ENCODE measurements at places on chromosomes 3 and 15.

DNA sequence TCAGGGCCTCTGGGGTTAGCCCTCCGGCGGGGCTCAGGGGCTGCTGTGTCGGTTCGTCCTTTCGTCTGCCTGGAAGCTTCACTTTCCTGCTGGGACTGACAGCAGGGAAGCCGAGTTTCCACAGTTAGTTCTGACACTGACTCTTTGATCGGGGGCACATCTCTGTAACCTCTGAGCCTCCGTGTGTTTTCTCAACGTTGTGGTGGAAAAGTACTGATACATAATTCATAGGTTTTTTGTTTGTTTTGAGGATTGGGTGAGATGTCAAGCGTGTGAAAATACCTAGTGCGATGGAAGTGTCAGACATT lies 481 bp downstream of the AP4E1 start:
- DNase-seq: no peak

DNA sequence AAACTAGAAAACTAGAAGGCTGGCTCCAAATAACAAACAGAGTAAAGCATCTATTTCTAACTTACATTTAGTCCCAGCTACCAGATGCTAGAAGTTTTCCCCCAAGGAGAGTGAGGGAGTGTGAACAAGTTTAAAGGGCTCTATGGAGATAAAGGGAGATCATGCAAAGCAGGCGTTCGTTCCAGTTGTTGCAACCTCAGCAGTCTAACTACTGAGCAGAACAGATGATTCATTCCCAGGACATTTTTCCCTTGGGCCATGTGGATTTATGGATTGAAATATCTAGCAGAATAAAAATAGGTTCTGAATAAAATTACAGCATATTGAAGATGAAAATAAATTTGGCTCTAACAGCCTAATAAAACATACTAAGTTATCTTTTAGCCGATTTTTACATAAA lies 154.8 kb upstream of the TTC14 start:
- DNase-seq: no peak

- no peak for DNase-seq
Observed at GRCh38 chr3:127324076-127324475, 36.2 kb upstream of the PRR20G start.

- DNase-seq: no peak
Observed at GRCh38 chr3:131914090-131914691, 120.6 kb downstream of the CPNE4 start.

GRCh38 chr3:131725414-131725813 lies 222.6 kb upstream of the MRPL3 start:
- DNase-seq: no peak

- no peak for DNase-seq
Observed at GRCh38 chr3:52062505-52062904, 6.1 kb upstream of the DUSP7 start.

DNA sequence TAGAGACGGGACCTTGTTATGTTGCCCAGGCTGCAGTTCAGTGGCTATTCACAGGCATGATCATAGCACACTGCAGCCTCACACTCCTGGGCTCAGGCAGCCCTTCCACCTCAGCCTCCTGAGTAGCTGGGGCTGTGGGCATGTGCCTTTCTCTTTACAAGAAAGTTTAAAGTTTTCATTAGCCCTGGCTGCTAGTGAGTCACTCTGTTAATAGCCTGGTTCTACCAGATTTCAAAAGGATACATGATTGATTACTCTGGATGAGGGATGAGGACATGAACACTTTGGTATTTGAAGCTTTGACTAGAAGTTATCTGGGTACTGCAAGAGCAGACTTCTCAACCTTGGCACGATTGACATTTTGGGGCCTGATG lies 95.1 kb downstream of the DHX36 start:
- no peak for DNase-seq

DNA sequence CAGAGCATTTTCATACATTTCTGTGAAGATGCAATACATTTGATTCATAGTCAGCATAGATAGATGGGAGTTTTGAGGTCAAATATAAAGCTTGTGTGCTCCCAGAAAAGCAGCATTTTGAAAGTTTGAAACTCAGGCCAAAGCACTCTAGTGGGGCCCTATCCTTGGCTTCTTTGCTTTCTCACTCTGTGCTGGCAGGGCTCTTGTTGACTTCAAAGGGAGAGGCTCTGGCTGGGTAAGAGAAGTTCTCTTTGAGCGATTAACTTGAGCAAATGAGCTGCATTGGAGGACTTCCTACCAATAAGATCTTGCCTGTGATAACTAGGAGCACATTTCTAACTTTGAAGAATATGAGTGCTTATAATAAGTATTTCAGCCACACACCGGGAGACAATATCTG lies 214.0 kb upstream of the RARB start:
- no peak for DNase-seq

DNA sequence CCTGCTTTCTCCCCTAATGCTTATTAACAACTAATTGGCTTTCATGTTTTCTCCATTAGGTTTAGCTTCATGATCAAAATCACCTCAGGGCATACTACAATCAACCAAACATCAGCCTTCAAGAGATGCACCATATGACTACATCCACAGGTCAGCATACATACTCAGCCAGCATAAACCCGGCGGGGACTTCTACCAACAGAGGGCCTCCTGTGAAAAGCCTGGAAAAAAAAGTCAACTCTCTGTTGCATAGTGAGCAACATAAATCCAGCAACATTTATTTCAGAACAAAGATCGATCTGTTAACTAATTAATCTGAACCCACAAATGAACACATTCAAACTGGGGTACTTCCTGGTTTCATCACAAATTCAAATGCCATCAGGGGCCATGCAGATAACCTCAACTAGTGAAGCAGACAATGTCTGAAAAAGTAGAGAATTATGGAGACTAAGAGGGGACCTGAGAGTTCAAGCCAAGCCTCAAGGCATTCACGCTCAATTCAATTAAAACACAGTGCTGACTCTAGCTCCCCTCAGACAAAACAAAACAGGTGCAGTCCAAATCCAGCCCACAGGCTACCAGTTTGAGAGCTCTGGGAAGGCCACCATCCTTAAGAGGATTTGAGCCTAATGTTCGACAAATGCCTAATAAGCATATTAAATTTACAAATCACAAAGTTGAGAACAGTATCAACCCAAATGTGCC lies 124.5 kb downstream of the MAGI1 start:
- DNase-seq: no peak

GRCh38 chr15:38662033-38662802 lies 97.6 kb upstream of the RASGRP1 start:
- DNase-seq: no peak

DNA sequence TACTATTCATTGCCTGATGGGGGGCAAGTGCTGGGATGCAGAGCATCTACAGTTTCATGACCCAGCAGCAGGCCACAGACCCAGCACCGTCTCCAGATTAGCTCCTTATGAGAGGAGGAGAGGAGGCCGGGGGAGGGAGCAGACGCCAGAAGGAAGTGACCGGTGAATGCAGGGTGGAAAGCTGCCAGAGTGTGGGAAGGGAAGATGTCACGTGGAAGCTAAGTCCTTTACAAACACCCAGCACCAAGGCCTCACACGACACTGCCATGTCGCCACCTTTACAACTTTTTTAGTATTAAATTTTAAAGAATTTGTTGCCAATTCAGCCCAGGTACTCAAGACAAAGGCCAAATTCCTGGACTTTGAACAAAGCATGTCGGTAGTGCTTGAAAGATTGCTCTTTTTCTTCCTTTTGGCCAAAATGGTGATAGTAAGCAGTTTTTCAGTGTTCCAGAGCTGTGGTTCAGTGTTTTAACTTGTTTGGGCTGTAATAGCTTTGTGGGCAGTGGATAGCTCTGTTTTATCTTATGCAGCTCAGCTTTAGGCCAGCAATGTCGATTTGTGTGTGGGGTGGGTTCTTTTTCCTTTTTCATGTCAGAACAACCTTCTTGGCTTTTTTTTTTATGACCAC lies 58.2 kb downstream of the ZBTB38 start:
- no peak for DNase-seq

DNA sequence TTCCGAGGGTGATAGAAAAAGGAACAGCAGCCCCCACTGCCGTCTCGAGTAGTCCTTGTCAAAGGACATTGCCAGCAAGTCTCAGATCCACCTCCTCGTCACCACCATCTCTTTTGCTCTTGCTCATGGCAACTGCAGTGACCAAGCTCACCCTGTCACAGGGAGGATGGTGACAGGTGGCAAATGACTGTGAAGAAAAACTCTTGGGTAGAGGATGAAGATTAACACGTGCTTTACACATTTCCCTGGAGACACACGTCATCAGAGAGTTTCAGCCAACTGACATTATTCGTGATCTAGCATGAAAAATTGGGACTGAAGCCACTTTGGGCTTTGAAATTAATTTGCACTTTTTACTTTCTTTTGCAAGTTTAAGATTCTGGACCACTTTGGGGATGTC lies 174.3 kb downstream of the EBLN2 start:
- no peak for DNase-seq

DNA sequence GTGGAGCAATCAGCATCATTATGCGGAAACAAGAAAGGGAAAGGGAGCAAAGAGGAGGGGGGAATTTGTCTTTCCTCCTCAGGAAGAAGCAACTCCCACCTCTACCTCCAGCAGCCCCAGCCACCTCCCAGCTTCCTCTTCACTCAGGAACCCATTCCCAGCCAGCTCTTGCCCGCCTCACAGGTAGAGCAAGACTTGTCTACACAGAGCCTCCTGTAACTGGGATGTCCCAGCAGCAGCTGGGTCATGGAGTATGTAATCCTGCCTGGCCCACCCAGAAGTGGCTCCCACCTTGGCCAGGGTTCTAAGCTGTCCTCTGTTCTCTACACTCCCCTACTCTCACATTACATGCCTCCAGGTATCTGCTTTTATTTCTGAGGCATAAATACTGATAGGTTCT lies 14.0 kb downstream of the IGDCC3 start:
- DNase-seq: no peak

GRCh38 chr3:69085833-69086722 lies 1.3 kb downstream of the ARL6IP5 start:
- DNase-seq: peak; percentile 69

- no peak for DNase-seq
Observed at GRCh38 chr3:107643038-107643883, 120.5 kb downstream of the BBX start.

GRCh38 chr3:72171946-72172345 lies 387.0 kb upstream of the PROK2 start:
- DNase-seq: no peak

DNA sequence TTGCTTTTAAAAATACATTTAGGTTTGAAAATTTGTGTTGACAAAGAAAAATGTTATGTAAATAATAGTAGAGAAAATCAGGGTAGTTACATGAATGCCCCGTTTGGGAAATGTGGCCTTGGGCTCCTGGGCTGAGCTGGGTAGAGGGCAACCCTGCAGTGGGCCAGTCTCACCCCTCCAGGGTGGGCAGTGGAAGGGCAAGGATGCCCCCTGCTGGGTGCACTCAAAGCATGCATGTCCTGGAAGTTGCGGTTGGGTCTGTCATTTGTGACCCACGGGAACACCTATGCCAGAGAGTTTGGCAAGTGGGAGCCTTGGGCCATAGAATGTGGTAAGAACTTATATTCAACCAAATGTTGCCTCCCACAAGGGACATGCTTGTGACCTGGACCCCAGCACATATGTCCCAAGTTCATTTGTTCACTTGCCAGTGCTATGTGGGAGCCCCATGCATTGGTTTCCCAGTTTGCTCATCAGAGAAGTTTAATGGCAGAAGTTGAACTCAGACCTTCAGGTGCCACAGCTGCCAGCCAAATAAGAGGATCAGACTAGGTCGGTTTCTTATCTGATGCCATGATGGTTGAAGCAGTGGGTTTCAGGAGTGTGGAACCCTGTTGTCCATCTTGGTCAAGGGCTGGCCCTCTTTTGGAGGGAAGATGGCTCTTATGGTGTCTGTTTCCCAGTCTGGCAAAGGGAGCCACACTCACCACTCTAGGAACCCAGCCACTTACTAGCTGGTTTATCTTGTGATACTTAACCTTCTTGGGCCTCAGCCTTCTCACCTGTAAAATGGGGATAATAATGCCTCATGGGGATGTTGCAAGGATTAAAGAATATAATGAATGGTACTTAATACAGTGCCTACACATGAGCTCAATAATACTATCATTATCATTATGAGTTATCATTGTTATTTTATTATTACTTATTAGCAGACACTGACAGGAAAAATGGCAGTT lies 2.5 kb upstream of the PLCB2 start:
- peak; percentile 52 for DNase-seq

- DNase-seq: no peak
Observed at GRCh38 chr3:188124184-188124583, 29.8 kb upstream of the LPP start.

- DNase-seq: no peak
Observed at GRCh38 chr3:38307599-38307998, 25.5 kb downstream of the SLC22A14 start.

DNA sequence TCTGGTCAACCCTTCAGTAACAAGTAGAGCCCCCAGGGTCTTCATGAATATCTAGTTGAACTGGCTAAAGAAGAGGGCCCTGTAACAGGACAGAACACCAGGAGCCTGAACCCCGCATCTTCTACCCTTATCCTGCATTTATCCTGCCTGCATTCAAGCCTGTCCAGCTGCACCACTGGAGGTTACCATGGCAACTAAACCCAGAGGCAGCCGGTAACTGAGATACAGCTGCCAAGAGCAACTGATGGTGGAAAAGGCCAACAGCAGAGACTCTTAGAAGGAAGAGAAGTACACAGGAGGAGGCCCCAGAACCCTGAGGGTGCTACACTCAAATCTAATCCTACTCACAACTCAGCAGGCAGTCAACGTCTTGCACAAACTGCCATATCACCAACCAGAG lies 3.7 kb upstream of the PRKAR2A start:
- no peak for DNase-seq

DNA sequence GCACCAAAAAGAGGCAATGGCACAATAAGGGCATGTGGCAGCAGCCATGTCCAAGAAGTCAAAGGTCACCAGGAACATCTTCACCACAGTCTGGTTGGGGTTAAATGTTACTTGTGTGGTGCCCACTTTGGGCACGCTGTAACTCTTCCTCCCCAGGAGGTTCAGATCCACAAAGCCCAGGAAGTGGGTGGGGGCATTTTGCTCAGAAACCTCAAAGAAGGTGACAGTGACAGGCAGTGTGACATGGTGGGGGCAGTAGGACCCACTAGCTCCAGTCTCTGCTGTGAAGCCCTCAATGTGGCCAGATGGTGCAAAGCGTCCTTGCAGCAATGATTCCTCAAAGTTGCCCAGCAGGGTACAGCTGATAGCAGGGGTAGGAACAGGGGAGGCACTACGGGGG lies 5.8 kb downstream of the ZNF80 start:
- DNase-seq: peak; percentile 27

GRCh38 chr3:102353805-102354204 lies 81.0 kb upstream of the ZPLD1 start:
- no peak for DNase-seq

GRCh38 chr3:172140499-172141391 lies 101.4 kb downstream of the FNDC3B start:
- no peak for DNase-seq

GRCh38 chr3:95240395-95240794 lies 1177.5 kb downstream of the NSUN3 start:
- no peak for DNase-seq

GRCh38 chr3:74167926-74168325 lies 446.5 kb downstream of the CNTN3 start:
- DNase-seq: no peak
